Activated naive CD4-positive, alpha-beta T cell treated with anti-CD3 and anti-CD28 coated beads, Interleukin-2, amount 10 ng/mL, durations not matched to agents 7 days and 5 days (primary cell): ENCODE measurements at places on chromosomes 16 and 17.

DNA sequence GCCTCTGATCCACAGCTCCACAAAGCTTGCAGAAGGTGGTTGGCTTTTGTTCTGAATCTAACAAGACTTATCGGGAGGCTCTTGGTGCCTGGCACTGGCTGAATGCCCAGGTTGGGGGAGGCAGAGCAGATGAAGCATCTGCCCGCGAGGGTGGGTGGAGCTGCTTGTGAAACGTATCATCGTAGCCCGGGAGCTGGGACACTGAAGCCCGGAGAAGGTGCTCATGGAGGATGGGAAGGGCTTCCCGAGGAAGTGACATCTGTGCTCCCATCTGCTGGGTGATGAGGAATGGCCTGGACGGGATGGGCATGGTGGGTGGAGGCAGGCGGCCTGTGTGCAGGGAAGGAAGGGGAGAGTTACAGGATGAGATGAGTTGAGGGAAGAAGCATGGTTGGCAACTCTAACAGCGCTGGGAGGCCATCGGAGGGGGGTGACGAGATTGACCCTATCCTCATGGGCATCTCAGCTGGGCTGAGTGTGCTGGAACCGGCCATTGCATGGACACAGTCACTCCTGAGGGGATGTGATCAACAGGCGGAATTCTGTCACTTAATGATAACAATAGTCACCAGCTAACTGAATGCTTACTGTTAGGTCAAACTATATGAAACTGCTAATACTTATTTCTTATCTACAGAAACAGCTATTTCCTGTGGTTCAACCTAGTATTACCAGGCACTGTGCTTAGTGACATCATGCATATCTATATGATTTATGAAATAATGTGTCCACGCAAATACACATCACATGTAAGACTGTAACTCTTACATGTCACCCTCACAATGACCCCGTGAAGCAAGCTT is 102.7 kb downstream of the ABCC6 start:
- DNase-seq, result no peak

DNA sequence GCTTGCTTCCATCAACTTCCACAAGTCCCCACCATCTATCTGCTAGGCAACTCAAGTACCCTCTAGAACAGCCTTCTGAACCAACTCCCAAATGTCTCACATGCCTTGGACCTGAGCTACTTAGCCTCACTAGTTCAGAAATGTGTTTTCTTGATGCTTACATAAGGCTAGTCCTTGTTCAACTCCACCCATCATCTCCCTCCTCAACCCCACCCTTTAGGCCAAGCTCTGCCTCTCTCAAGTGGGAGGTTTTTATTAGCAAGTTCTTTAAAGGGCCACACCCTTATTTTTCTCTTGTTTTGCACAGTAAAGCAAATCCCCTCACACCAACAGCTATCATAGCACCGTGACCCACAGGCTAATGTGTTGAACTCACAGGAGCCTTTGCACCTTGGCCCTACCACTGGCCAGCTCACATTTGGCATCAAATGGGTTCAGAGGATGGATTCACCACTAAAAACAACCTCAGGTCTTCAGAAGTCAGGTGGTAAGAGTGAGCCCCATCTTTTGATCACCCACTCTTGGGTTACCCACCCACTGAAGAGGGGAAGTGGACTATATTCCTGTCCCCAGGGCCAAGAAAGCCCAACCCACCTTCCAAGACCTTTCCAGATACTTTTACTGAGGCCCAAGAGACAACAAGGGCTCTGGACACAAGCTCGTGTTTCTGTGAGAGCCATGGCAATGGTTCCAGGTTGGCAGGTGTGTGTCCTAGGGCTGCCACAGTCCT is 12.2 kb downstream of the PIK3R5 start:
- DNase-seq, result no peak

- no peak for DNase-seq
Measured at GRCh38 chr16:50386139-50386538, 17.4 kb upstream of the BRD7 start.

DNA sequence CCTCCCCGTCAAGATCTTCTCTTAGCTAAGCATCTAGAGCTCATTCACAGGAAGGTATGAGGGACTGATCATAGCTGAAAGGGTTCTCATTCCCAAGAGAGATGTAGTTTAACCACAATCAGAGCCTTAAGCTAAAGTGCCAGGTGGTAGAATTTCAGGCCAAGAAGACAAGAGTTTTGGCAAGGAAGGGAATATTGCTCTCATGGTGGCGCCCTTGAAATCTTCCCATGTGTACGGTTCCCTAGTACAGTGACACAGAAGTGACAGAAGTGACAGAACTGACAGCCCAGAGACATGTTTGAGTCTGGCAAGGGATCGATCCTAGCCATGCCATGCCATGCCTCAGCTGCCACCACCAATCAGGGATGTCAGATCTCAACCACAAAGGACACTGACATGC is 2.5 kb downstream of the GRIN2C start:
- DNase-seq, result no peak

GRCh38 chr16:57648581-57649442 is 19.3 kb upstream of the ADGRG3 start:
- peak; percentile 90 for DNase-seq

GRCh38 chr17:56257075-56257474 is 103.8 kb downstream of the ANKFN1 start:
- DNase-seq, result no peak

DNA sequence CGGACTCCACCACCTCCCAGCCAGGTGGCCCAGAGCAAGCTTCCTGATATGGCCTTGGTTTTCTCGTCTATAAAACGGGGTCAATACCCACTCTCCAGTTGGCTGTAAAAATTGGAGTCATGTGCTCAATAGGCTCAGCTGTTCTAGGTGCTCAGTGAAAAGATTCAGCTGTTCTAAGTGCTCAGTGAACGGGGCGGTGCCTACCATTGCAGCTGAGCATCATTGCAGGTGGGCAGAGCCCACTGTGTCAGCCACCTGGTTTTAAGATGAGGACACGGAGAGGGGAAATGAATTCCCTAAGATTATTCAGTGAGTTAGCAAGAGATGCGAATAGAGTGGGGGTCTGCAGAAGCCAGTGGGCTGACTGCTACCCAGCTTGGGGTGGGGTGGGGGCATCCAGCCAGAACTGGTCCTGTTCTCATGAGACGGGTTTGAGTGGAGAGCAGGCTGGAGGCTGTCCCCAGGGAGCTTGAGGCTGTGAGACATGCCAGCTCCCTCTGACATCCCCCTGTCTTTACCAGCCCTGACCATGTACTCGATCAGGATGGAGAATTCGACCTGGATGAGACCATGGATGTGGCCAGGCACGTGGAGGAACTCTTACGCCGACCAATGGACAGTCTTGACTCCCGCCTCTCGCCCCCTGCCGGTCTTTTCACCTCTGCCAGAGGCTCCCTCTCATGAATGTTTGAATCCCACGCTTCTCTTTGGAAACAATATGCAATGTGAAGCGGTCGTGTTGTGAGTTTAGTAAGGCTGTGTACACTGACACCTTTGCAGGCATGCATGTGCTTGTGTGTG is 21.9 kb downstream of the STAT5A start:
- no peak for DNase-seq

DNA sequence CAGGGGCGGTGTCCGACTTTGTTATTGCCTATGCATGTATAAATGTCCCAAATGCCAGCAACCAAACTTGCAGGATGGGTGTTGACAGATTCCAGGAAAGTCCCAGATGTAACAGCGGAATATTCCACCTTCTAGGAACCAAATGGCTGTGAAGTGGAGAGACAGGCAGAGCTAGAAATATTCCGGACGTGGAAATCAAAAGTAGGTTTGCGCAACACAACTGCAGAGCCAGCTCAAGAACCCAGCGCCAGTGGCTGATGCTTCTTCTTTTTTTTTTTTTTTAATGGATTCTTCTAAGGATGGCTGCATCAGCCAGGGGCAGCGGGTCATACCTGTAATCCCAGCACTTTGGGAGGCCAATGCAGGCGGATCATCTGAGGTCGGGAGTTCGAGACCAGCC is 601.7 kb downstream of the MAF start:
- no peak for DNase-seq
